Cardiac septum (tissue), 1 donor: ENCODE measurements at places on chromosomes 5 and 9. TPM values are rescaled to one million over a fixed set of nuclear protein-coding genes. Genes with fewer than 3 reads are reported as not detected.

GRCh38 chr5:84249918-84250630, 134.6 kb downstream of the EDIL3 start:
- no peak for DNase-seq

GRCh38 chr5:149959406-149960236, 937 bp upstream of the SLC26A2 start:
- no peak for DNase-seq

GRCh38 chr5:132475497-132475882, 15.1 kb downstream of the IRF1 start:
- no peak for DNase-seq

GRCh38 chr5:89308606-89309040, 425.6 kb upstream of the MEF2C start:
- no peak for DNase-seq

- peak; percentile 76 for DNase-seq
Observed at GRCh38 chr5:111756581-111757354, at the start of gene NREP. TSS of gene NREP (minus strand) at chr5:111757194. CDS start at chr5:111755772, 1,422 bp downstream.

DNA sequence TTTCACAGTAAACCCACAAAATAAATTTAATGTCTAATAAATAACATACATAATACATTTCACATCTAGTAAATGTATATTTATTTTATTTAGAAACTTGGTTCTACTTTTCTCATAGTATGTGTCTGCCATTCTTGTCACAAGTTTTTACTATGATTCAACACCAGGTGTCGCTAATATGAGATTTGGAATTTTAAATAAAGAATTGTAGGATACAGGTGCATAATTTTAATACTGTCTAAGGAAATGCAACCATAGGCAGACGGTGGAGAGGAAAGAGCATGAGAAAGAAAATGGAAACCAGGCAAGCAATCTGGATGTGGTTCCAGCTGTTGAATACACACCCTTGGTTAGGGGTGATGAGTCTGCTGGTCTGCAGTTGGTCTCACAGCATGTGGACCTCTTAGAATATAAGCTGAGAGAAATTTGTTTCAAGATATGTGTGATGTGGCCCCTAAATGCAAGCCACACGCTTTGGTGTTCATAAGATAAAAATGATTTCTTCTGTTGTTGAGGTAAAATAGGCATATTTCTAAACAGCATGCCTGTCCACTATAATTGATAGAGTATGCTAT, 114.7 kb upstream of the TXNDC8 start:
- DNase-seq, result no peak

Gene FBP2
- total RNA-seq, result not detected

Gene ZNF300
- total RNA-seq, result 1.5 TPM

Gene SLC2A6
- total RNA-seq, result 3.6 TPM
